ENCODE measurements at places on chromosomes 6 and 20.
A peak's percentile ranks its signal among the peaks of the same experiment; 100 is the strongest.

DNA sequence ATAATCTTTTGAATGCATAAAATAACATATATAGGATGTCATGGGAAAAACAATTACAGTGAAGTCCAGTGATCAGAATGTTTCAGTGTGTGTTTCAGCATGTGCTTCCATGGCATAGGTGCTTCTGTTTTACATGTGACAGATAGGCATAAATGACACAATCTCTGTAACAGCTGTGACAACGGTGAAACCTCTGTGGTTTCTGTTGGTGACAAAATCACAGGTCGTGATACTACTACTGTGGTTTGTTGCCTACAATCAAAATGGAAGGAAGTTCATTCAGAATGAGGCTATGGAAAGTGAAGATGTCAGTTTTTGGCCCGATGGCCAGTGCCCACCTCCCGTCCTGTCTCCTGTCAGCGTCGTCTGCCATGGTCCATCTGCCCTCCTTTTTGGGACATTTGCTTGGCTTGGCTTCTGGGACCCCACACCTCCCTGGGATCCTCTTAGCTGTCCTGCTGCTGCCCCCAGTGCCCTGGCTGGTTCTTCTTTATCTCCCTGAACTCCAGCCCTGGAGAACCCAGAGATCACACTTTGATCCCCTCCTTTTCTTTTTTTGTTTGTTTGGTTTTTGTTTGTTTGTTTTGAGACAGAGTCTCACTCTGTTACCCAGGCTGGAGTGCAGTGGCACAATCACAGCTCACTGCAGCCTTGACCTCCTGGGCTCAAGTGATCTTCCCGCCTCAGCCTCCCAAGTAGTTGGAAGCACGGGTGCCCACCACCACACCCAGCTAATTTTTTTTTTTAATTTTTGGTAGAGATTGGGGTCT lies 79.3 kb upstream of the NAA20 start:
- DNase-seq: no peak

GRCh38 chr6:157128235-157128775 lies 195.0 kb downstream of the TMEM242 start:
- no peak for DNase-seq

DNA sequence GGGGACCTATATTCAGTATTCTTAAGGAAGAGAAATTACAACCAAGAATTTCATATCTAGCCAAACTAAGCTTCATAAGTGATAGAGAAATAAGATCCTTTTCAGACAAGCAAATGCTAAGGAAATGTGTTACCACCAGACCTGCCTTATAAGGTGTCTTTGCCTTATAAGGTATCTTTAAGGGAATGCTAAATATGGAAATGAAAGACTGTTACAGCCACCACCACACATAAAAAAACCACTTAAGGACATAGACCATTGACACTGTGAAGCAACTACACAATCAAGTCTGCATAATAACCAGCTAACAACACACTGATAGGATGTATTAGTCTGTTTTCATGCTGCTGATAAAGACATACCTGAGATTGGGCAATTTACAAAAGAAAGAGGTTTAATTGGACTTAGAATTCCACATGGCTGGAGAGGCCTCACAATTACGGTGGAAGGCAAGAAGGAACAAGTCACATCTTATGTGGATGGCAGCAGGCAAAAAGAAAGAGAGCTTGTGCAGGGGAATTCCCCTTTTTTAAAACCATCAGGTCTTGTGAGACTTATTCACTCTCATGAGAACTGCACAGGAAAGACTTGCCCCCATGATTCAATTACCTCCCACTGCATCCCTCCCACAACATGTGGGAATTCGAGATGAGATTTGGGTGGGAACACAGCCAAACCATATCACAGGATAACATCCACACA lies 119.2 kb upstream of the LAMA2 start:
- no peak for DNase-seq

DNA sequence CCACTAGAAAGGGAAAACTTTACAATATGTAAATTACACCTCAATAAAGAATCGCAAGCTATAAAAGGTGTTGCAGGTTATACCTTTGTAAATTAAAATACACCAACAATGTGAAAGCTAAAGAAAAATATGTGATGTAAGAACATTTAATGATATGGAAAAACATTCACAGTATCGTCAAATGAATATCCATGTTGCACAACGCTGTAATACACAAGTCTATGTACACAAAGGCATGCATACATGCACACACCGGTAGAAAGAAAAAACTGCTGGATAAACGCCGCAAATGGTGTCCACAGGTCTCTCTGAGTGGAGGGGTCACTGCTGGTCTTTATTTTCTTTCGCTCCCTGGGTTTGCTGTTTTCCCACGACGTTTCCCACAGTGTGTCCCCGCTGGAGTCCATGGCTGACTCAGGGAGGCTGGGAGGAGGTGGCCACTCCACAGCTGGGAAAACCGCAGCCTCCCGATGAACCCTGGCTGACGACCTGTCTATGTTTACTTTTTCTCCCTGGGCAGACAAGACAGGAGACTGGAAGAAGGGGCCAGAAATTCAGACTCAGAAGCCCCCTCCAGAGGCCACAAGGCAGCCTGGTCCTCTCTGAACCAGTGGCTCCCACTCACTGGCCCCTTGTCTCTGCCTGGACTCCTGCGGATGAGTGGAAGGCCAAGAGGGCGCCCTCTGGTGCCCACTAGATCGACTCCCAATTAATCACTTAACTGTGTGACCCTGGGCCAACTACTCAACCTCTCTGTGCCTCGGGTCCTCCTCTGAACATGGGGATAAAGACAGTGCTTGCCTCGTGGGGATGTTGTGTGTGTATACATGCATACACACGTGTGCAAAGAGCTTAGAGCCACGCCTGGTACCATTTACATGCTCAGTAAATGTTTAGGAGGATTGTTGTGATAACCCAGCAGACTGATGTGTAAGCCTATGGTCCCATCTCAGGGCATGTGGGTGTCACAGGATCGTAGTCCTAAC lies 12.8 kb upstream of the BPI start:
- peak; percentile 88 for DNase-seq

DNA sequence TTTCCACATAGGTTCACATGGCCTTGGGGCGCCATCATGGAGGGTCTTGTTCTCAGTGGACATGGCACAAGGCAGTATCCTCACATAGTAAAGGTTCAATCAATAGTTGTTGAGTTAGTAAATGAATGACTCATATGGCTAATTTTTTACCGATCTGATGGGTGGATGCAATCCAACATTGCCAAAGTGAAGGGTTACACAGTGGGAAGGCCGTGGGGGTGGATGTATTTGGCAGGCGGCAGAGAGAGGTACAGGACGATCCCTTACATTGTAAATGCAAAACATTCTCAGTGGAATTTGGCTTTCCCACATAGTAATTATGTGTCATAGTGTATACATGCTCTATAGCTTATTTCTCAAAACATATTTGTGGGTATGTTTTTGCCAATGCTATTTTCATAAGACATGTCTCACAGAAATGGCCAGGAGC lies 21.0 kb upstream of the PDE7B start:
- DNase-seq: no peak

DNA sequence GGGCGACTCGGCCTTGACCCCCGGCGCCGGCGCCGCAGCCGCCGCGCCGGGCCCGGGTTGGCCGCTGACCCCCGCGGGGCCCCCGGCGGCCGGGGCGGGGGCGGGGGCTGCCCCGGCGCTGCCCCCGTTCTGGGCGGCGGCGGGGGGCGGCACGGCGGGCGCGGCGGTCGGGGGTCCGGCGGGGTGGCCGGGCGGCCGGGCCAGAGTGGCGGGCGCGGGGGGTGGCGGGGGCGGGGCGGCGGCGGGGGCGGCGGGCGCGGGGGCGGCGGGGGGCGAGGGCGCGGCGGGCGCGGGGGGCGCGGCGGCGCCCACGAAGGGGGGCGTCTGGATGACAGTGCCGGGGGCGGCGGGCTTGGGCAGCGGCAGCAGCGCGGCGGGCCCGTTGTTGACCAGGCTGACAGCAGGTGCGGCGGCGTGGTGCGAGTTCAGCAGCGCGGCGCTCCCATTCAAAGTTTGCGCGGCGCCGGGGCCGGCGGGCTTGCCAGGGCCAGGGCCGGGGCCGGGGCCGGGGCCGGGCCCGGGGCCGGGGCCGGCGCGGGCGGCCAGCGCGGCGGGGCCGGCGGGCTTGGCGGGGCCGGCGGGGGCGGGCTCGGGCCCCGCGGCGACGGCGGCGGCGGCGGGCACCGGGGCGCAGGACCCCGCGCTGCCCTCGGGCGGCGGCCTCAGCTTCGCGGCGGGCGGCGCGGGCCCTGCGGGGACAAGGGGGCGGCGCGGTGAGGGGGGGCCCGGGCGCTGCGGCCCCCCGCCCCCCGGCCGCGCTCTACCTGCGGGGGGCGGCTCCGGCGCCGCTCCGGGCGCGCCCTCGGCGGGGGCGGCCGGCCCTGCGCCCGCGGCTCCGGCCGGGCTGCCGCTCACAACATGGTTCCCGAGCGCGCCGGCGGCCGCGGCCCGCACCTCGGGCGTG lies 659 bp downstream of the TAF4 start:
- DNase-seq: peak; percentile 94

- DNase-seq: no peak
These were observed 85.4 kb downstream of the CD83 start for GRCh38 chr6:14202947-14203346.

GRCh38 chr6:30555816-30556065 lies 548 bp downstream of the GNL1 start:
- no peak for DNase-seq

- DNase-seq: no peak
These were observed 34.6 kb upstream of the CALHM6 start for GRCh38 chr6:116426551-116426950.

DNA sequence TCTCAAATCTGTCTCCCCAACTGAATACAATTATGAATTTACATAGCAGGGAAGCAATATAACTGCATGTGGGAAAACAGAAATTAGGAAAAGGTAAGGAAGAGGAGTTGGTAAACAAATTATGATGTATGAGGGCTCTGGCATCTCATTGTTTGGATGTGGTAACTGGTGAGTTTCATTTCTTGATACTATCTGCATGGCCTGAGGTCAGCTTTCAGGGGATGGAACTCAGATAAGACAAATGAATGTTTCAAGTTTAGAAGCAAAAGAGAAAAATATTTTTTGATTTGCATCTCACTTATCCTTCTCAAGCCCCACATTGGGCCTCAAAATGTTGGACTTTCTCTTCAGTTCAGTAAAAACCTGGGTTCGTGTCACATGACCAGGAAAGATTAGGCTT lies 302.2 kb upstream of the GJE1 start:
- no peak for DNase-seq

- no peak for DNase-seq
These were observed 180.7 kb upstream of the PRSS16 start for GRCh38 chr6:27066802-27067201.
